Suppressor macrophage treated with lipopolysaccharide for 4 hours (primary cell): ENCODE measurements at places on chromosomes 2 and 18.
A peak's percentile ranks its signal among the peaks of the same experiment; 100 is the strongest.

DNA sequence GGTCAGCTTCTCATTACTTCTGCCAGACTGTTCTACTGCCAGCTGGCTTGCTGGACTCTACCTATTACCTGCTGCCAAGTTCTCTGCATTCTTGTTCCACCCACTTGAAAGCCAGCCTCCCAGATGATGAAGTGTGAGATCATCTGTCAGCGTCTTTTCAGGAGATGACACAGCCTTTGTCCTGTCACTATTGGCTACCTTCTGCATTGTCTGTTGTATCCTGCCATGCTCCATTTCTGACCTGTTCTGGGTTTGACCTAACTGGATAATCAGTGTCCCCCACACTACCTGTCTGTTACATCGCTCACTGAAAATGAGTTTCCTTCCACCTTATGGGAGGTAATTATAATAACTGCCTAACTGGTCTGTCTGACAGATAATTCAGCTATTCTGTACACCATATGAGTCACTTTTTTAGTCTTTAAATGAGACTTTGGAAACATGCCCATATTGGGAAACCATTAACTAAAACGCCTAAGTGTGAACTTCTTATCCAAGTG, 520.6 kb downstream of the METTL4 start:
- DNase-seq: no peak

GRCh38 chr2:169185711-169186110, 116.3 kb downstream of the DHRS9 start:
- DNase-seq: no peak

GRCh38 chr2:68653538-68653982, 10.2 kb downstream of the PROKR1 start:
- peak; percentile 55 for DNase-seq

- DNase-seq: no peak
These were observed 172.0 kb upstream of the SIX3 start for GRCh38 chr2:44769349-44770011.

GRCh38 chr2:47771211-47771610, 11.7 kb upstream of the MSH6 start:
- peak; percentile 43 for DNase-seq

GRCh38 chr2:39688181-39688580, 22.5 kb downstream of the TMEM178A start:
- no peak for DNase-seq

DNA sequence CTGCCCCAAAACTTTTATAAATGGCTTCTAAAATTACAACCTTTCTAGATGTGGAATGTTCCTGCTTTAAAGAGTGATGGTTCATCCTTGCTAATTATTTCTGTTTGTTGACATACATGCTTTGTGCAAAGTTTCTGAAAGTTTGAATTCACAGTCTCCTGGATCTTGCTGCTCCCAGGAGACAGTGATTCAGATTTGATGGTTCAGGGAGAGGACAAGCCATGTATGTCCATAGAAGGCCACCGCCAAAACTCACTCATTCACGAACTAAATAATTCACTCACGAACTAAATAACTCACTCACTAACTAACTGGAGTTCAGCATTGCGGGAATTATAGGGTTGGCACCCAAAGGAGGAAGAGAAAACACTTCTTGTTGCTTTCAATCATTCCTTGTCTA, 416.5 kb upstream of the ZEB2 start:
- no peak for DNase-seq

DNA sequence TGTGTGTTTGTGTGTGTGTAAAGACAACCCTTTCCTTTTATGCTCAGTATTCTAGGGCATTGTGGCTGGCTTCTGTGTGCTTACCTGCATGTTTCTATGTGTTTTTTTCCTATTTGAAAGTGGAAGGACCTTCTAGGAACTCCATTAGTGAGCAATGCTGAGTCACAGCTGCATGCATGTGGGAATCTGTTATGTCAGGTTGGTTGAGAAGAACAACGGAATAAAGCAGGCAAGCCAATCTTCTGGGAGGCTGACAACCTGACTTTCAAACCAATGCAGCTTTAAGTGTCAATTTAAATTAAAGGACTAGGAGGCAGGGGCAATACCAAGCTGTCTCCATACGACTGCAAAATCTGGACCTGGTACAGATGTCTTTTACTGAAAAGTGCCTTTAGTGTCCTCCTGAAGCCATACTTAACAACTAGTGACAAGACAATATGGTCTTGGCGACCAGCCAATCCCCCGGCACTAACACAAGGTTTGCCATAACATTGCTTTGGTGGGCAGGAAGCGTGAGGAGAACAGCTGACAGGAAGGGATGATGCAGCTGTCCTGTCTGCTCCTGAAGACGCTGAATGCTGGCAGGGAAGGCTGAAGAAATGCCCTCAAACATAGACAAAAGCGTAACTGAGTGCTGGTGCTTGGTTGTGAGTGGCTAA, 514.7 kb upstream of the CDH7 start:
- no peak for DNase-seq

DNA sequence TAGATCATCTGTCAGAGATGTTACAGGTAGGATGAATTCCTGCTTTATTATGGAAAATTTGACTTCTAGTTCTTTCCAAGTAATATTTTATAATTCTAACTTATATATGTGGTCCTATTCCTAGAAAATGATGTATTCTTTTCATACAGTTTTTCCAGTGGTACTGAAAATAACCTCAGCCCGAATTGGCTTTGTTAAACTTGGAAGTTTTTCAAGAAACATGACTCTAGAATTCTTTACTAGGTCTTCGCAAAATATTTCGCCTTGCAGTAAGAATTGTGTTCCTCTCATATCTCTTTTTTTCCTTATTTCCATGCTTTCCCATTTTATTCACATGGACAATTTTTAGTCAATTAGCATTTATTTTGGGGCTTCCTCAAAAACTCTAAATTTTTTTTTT, 60.5 kb downstream of the BMPR2 start:
- DNase-seq: no peak
